Thymus (tissue), 14 donors: ENCODE measurements at places on chromosomes 11 and 22.

- no peak for DNase-seq
Observed at GRCh38 chr22:44297470-44298061, 15.2 kb downstream of the SHISAL1 start.

GRCh38 chr11:98243897-98244296 lies 776.9 kb upstream of the CNTN5 start:
- no peak for DNase-seq

- peak; percentile 52 for DNase-seq
Observed at GRCh38 chr22:45577746-45578523, 75.3 kb downstream of the FBLN1 start.

DNA sequence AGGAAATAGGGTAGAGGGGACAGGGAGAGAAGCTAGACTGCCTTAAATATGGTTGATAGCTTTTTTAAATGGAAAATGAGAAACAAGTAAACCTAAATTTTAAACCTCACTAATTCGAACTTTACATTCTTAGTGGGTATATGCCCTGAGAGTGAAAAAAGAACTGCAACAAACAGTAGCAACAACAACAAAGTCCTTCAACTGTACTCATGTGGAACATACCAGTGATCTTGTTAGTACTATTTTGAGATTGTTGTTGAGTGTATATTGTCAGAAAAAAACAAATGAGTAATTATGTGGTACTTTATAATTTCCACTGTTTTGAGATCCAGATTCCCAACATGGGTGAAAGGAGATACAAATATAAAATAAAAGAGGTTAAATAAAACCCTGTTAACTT lies 88.9 kb upstream of the TNRC6B start:
- no peak for DNase-seq
